Renal cortex interstitium (tissue), 15 donors: ENCODE measurements at places on chromosomes 16 and 17. TPM values are rescaled to one million over a fixed set of nuclear protein-coding genes. Genes with fewer than 3 reads are reported as not detected.

CTF1 gene
- polyA plus RNA-seq: 6.5 TPM

IGSF6 gene
- polyA plus RNA-seq: 3.2 TPM

NXN gene
- polyA plus RNA-seq: 38.5 TPM

CES5A gene
- 0.18 TPM for polyA plus RNA-seq

CCL18 gene
- not detected for polyA plus RNA-seq

RGS9 gene
- 14.1 TPM for polyA plus RNA-seq

SEPTIN12 gene
- 6.1 TPM for polyA plus RNA-seq

KRT31 gene
- not detected for polyA plus RNA-seq

PHKB gene
- polyA plus RNA-seq: 88.5 TPM

- DNase-seq: no peak
These were observed 320.8 kb downstream of the HAPSTR1 start for GRCh38 chr16:9412031-9412914.

DNA sequence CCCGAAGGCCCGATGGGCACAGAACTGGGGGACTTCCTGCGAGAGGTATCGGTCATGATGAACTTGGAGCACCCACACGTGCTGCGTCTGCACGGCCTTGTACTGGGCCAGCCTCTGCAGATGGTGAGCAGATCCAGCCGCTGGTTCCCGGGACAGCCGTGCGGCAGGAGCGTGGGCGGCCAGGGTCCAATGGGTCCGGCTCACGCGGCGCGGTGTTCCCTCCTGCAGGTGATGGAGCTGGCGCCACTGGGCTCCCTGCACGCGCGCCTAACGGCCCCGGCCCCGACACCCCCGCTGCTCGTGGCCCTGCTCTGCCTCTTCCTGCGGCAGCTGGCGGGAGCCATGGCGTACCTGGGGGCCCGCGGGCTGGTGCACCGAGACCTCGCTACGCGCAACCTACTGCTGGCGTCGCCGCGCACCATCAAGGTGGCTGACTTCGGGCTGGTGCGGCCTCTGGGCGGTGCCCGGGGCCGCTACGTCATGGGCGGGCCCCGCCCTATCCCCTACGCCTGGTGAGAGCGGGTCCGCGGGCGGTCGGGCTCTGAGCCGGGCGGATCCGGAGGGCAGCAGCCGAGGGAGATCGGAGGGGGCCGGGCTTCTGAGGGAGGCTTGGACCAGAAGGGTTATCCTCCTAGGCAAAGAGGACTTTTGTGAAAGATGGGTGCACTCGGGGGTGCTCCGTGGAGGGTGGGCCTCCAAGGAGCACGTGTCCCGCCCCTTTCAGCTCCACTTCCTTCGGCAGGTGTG, 3.0 kb downstream of the TNK1 start:
- no peak for DNase-seq

GRCh38 chr17:61970030-61970429, 42.2 kb upstream of the INTS2 start:
- DNase-seq: no peak

DNA sequence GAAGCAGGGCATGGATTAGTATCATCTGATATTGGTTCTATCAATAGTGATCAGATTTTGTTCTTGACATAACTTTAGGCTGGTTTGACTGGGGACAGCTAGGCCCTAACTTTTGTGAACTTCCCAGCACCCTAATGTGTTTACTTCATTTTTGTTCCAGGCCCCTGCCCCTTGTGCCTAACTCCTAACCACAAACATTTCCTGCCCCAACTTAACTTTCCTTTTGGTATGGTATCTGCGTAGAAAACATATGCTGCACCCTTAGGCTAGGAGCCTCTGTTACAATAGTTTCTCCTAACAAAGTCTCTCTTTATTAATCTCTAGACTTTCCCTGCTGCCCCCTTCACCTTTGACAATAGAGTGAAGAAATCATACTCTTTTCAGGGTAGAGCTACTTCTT, 2.5 kb downstream of the ADPRM start:
- DNase-seq: no peak

- no peak for DNase-seq
These were observed 1.9 kb downstream of the TBX2 start for GRCh38 chr17:61401389-61402072.

GRCh38 chr17:30000755-30001257, 59.4 kb downstream of the EFCAB5 start:
- no peak for DNase-seq

DNA sequence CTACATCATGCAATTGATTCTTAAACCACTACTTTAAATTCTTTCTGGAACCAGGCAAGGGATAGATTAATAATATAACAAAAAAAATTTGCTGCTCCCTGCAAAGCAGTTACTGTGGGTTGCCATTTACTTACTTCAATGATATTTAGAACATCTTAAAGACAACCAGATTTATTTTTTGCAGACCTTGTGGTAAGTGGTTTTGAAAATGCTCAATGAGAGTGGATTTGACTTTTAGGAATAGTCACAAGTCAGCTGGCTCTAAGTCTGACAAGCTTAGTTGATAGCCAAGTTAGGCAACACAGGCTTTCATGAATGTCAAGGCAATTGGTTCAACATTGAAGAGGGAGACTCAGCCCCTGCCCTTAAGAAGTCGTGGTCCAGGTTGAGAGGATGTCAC, 11.8 kb downstream of the MARCHF10 start:
- DNase-seq: no peak

DNA sequence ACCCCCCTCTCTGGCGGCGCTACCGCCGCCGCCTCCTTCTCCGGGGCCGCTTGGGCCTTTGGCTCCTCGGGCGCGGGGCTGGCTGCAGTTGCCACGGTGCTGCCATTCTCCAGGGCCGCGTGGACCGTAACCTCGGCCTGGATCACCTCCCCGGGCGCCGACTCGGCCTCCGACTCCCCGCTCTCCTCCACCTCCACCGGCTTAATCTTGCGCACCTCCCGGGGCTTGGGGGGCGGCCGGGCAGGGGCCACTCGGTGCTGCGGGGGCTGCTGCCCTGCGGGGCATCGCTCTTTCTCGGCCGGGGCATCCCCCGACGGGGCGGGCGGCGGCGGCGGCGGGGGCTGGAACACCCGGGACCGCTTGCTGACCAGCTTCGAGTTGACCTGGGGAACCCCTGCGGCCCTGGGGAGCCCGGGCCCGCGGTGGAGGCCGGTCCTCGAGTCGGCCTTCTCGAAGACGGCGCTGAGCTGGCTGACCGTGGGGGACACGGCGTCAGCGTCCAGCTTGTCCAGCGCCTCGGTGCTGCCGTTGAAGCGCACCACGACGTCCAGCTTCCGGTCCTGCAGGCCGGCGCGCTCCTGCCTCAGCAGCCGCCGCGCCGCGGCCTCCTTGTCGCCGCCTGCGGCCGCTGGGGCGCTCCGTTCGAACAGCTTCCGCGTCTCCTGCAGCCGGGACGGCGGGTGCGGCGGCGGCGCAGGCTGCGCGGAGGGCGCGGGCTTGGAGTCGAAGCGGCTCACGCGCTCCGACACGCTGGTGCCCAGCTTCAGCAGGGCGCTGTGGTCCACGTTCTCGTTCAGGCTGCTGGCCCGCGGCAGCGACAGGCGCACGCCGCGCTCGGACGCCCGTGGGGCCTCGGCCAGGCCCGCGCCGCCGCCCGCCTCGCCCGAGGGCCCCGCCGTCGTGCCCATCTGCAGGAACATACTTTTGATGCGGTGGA, 792 bp downstream of the PPP1R9B start:
- no peak for DNase-seq

- DNase-seq: no peak
These were observed 31.9 kb upstream of the HEATR6 start for GRCh38 chr17:60110586-60110985.

- no peak for DNase-seq
These were observed 2283.8 kb downstream of the TP53TG3F start for GRCh38 chr16:35743101-35743692.
